Activated T-cell treated with anti-CD3 and anti-CD28 coated beads for 48 hours (primary cell): ENCODE measurements at places on chromosomes 7 and 10.

- no peak for DNase-seq
These were observed 202.0 kb downstream of the MAD1L1 start for GRCh38 chr7:2030475-2031450.

- peak; percentile 32 for DNase-seq
These were observed 14.0 kb downstream of the LRGUK start for GRCh38 chr7:134140889-134141867.

DNA sequence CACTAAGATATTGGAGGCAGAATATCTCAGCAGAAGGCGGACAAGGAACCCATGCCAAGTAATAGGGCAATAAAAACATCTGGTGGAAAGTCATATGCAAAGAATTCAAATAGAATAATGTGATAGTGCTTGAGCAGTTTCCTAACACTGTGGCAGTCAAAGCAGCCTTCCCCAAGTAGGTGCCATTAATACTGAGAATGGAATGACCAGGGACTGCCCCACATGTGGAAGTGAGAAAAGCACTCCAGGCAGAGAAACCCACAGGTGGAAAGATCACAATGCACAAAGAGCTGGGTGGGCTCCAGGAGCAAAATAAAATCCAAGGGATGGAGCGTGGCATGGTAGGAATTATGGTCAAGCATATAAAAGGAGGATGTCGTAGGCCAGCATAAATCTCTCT, 64.4 kb upstream of the NME8 start:
- no peak for DNase-seq

DNA sequence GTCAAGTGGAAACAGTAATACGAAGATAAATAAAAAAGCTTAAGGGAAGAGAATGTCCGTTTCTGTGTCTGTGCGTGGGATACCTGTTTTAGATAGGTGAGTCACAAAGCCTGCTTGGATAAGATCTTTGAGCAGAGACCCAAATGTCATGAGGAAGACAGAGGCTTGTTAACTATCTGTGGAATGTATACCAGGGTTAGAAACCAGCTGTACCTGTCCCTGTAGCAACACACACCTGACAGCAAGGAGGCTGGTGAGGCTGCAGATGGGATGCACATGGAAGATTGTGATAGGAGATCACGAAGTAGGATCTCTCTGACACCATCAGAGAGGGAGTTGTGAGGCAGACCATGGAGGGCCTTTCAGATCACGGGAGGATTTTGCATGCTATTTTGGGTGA, 105.3 kb downstream of the ARHGAP21 start:
- no peak for DNase-seq

GRCh38 chr10:53754596-53755250, 982.1 kb upstream of the MBL2 start:
- DNase-seq = no peak

DNA sequence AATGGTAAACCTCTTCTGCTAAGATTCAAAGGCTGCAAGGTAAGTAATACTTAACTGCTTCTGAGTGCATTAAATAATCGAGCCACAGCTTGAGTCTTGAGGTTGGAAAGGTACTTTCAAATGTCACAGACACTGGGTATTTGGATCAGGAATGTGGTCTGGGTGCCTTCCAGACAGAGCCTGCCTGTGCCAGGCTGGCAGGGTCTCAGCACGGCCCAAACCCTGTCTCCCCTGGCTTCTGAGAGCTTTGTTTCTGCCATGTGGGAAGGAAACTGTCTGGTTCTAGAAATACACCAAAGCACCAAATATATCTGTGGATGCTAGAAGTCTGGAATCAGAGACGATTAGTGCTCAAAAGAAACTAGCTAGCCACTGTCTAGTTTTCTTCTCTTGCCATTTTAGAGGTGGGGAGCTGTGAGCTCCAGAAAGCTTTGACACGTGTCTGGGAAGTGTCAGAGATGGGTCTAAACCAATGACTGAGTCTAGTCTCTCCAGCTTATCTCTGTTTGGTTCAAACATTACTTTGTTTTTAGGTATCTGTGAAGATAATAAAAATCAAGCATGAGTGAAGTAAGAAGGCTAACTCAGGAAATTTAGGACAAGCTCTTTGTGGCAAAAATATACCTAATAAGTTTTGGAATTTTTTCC, 162.8 kb downstream of the CYP26A1 start:
- no peak for DNase-seq

DNA sequence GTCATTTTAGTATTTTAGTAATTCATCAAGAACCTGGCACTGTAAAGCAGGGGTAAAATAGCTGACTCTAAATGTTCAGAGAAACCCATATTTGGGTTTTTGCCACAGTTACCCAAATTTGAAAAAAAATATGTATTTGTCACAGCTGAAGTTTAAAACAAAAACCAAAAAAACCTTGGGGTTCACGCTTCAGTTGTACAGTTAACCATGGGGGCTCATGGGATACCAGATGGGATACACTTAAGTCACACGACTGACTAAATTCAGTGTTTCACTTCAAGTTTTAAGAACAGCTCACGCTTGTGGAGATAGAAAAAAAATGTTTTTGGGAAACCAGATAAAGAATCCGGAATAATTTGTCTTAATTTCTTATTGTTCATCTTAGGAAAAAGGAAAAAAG, 2.1 kb downstream of the ARL3 start:
- no peak for DNase-seq

GRCh38 chr10:23512355-23513058, 73.6 kb downstream of the OTUD1 start:
- no peak for DNase-seq

GRCh38 chr10:53997953-53998352, 803.1 kb downstream of the PCDH15 start:
- DNase-seq = no peak

- DNase-seq = no peak
These were observed 166.8 kb downstream of the IQUB start for GRCh38 chr7:123367484-123368122.

DNA sequence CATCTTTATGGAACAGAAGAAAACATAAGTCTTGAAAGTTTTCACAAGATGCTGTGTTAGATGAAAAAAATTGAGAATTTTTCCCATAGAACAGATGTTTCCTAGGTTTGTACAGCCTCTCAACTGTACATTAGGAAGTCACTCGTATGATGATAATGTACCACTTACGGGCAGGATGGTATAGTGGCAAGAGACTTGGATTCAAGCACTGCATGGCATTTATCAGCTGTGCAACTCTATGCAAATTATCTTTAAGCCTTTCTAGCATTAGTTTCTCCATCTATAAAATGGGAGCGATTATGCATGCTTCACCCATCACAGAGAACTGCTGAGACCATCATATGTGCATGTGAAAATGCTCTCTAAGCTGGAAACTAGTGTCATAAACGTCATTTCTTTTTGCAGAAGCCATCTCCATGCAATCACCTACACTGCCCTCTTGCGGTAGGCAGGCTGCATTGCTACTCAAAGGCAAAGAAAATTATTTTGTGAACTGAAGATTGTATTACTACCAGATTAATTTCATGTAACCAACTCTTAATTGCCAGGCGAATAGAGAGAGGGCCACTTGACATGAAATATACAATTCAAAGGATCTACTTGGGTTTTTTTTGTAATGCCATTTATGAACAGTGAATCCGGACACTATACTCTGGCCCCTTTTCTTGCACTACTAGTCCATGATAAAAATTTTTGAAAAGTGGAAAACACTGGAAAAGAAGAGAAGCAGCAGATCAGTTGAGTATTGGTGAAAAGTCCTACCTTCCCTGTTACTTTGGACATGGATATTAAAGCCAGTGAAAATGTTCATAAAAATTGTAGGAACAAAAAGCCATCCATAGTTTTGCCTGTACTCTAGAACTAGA, 102.3 kb downstream of the JAZF1 start:
- DNase-seq = peak; percentile 17

- peak; percentile 15 for DNase-seq
These were observed 496.9 kb upstream of the CELF2 start for GRCh38 chr10:10520491-10521385.

DNA sequence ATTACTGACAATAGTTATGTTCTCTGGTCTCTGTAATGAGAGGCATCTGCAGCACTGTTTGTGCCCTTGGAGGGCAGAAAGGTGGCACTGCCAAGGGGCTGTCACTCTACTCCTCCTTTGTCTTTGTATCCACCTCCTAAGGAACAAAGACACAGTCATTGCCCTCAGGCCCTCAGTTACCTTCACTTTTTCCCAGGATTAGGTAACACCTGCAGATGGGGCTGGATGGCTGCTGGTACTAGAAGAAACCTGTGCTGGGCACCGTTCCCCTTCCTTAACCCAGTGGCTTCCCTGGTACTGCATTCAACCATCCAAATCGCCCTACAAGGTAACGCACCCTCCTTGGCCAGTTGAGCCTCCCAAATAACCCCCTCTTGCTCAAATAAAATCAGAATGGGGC, 246.9 kb upstream of the NEBL start:
- no peak for DNase-seq

GRCh38 chr10:19707376-19707775, 108.9 kb upstream of the PLXDC2 start:
- DNase-seq = no peak

DNA sequence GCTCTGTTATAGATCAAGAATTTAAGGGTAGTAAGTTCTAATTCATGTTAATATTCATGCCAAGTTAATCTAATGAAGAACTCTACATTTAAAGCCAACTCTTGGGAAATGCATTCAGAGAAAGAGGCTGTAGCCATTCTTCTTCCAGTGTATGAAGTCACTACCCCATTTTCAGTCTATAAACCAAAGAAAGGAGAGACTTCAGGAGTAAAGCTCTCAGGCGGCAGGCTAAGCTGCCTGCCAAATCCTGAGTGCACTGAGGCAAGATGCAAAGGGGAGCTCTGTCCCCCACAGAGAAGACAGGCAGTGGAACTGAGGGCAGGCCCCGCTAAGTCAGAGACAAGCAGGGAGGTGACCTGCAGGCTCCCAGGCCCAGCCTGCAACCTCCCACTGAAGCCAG, 41.5 kb downstream of the SLIT1 start:
- DNase-seq = no peak
